Right kidney (tissue), 9 donors: ENCODE measurements at places on chromosomes 13 and 19.

GRCh38 chr13:33913829-33914228, 95.9 kb downstream of the RFC3 start:
- DNase-seq: no peak

DNA sequence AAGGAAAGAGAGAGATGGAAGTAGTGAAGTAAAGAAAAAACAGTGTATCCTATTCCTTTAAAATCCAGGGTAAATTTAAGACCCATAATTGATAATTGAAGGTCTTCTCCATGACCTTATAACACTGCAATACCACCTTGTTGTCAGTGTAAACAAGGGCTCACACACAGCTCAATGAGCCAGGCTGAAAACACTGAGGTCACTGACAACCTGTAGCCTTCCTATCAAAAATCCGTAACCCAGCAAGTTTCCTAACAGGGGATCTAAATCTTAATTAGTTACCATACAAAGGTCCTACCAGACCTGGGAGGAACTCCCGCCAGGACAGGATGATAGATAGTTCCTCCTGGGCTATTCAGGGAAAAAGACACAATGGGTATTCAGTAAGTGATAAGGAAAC, 1677.1 kb downstream of the OLFM4 start:
- no peak for DNase-seq

DNA sequence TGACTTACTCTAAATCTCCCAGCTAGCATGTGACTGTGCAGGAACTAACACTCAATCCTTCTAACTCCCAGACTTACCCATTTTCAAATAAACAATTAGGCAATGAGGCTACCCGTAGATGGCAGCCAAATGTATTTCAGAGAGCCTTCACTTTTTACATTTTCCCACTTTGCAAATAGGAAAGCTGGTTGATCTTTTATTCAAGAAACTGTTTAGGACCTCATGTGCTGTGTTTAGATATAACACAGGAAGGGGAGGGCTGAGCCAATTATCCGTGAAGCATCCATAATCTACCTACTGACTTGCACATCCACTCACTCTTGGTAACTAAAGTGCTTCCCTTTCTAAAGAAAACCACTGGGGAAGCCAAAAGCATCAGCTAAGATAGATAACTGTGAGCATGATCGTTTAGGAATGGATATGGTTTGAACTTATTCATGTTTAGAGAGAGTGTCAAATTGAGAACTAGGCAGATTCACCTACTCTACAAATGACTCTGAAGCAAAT, 33.4 kb downstream of the MBNL2 start:
- DNase-seq: no peak

GRCh38 chr13:95250961-95251360, 50.3 kb downstream of the ABCC4 start:
- no peak for DNase-seq

DNA sequence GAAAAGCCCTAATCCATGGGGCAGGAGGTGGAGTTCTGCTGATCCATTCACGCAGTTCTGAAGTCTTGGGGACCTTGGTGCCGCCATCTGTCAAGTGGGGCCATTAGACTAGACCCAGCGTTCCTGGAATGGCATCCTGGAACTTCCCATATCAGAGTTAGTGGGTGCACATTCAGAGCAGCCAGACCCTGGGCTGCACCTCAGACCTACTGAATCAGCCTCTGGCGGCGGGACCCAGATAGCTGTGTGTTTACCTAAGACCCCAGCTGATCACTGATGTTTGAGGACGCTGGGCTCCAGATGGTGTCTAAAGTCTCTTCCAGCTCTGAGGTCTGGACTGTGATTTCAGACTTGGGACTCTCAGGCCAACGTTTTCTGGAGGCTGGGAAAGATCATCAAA, 12.8 kb downstream of the POP4 start:
- no peak for DNase-seq
